Renal cortical epithelial cell (primary cell): ENCODE measurements at places on chromosomes 12 and 14.

GRCh38 chr12:49868952-49869815 is 26.3 kb upstream of the BCDIN3D start:
- peak; percentile 26 for DNase-seq

DNA sequence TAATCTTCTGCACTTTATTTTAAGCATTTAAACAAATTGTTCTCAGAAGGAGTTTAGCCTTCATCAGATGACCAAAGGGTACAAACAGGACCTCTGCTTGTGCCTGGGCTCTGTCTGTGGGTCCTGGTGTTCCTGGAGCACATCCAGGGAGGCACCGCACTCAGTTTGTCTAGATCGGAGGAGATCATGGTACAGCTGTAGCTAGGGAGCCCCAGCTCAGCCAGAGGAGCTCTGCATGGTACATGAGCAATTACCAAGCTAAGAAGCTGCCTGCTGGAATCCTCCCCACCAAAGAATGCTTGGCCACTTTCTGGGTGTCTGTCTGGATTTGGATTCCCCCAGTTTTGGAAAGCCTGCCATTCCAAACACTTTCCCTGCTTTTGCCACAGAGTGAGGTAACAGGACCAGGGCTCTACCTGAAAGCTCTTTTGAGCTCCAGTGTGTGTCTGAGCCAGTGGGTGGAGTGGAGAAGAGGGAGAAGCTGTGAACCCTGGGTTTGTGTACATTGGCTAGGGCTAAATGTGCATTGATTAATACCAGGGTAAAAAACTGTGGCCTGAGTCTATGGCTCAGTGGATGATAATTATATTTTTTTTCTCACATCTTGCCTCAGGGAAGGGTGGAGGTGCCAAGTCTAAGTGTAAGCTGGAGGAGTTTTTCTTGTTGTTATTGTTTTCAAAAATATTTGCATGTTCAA is 163.7 kb upstream of the IGF1 start:
- DNase-seq: no peak

DNA sequence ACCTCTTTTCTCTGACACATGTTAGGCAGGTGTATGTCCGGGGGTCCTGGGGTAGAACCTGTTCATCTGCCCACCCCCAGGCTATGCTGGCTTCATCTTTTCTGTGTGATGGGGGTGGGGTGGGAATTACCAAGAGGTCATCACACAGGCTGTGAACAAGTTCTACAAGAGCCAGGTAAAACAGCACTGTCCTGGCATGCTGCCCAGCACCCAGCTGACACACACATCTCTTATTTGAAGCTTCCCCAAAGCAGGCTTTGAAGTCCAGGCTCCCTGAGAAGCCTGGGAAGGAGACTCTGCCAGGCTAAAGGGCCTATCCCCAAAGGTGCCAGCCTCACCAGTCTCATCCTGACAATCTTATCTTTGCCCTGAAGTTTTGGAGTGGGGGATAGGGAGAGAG is 141.1 kb downstream of the ALG10 start:
- DNase-seq: no peak

- DNase-seq: no peak
These were observed 92.3 kb downstream of the TRAFD1 start for GRCh38 chr12:112217647-112218046.

DNA sequence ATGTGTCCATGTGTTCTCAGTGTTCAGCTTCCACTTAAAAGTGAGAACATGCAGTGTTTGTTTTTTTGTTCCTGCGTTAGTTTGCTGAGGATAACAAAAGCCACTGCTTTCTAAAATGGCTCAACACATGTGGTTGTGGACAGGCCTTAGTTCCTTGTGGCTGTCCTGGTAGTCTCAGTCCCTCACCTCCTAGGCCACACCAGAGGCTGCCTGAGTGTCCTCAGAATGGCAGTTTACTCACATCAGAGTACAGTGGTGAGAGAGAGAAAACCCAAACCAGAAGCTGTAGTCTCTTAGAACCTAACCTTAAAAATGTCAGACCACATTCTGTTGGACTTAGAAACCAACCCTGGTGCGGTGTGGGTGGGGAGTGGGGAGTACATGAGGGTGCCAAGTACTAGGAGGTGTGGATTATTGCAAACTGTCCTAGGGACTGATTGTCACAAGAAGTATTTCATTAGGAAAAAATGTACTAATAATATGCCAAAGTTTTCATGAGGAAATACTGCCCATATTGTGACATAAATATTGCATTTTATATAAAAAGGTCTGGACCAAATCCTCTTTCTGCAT is 30.4 kb downstream of the NPAS3 start:
- no peak for DNase-seq

- DNase-seq: no peak
These were observed 39.3 kb upstream of the RTRAF start for GRCh38 chr14:51950007-51950406.

GRCh38 chr12:96502477-96502876 is 13.1 kb downstream of the CFAP54 start:
- DNase-seq: peak; percentile 79

- no peak for DNase-seq
These were observed 109.0 kb downstream of the ESR2 start for GRCh38 chr14:64185184-64185583.

- no peak for DNase-seq
These were observed 46.9 kb upstream of the MDM1 start for GRCh38 chr12:68378872-68379606.

- DNase-seq: no peak
These were observed 194.5 kb upstream of the CDKN3 start for GRCh38 chr14:54202288-54202687.

DNA sequence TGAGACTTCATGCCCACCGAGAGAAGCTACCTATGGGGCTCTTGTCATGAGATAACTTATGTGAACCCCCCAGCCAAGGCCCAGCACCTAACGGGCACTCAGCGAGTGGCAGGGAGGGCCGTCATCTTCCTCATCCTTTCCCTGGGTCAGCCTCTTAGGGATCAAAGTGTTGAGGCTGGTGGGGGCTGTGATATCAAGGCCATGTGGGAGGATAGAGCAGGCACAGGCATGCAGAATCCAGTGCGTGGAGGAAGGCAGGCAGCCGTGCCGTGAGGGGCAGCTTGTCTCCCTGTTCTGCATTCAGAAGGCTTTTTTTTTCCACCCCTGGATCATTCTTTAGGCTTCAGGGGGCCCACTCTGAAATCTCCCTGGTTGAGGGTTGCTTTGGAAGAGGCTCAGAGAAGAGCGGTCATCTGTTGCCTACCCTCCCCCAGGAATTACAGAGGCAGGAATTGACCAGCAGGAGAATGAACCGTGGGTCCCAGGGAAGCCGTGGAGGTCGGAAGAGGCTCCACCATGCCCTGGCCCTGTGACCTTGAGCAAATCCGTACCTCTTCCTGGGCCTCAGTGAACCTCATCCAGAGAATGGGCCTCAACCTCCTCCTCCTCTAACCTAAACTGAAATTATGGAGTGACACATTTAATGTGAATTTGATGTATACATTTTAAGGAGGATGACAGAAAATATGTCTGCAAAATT is 62.8 kb downstream of the BEGAIN start:
- DNase-seq: no peak

DNA sequence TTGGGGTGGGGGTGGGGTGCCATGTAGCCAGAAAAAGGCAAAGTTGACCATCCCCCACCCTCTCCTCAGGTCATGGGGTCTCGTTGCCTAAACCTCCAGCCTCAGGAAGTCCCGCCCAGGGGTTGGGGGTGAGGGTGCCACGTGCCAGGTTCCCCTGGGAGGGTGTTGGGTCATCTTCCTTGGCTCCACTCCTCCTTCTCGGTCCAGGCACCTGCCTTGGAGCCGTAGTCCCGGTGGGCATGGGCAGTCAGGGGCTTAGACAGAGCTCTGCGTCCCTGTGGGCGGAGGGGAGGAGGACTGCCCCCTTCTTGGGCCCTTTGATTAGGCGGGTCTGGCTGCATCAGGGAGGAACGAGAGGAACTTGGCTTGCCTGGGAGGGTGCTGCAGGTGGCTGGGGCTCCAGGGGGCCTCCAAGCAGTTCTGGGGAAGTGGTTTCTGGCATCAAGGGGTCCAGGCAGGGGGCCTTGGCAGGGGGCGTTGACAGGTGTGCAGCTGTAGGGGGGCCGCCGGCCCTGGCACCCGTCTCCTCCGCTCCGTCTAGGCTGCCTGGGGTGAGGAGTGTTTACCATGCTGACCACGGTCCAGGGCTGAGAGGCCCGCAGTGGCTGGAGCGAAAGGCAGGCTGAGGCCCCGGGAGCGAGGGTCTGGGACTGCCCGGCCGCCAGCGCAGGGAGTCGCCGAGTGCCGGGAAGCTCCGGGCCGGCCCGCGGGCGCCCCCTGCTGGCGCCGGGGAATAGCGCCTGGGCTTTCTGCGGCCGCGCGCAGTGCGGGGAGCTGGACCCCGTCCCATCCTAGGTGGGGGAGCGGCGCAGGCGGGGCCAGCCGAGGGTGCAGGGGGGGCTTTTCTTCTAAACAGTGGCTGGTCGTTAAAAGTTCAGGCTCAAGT is 7.9 kb downstream of the SETD1B start:
- DNase-seq: no peak

DNA sequence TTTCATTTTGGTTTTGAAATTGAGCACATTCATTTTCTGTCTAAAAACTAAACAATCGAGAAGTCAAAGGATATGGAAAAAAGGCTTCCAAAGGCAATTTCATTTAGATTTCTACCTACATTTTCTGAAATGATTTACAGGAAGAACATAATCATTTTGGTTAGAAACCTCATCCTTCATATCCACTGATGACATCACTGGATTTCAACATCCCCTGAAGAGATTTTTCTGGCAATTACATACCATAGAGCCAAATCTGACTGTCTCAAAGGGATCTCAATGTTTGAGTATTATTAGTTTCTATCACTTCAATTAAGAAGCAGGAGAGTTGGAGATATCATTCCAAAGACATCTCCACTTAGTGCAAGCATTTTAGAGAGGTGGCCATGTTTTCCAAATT is 137.8 kb downstream of the TTC7B start:
- DNase-seq: no peak

- DNase-seq: no peak
These were observed 466.9 kb upstream of the STXBP6 start for GRCh38 chr14:25516838-25517237.

GRCh38 chr12:67415473-67415872 is 146.3 kb downstream of the CAND1 start:
- peak; percentile 72 for DNase-seq

- DNase-seq: no peak
These were observed 2.2 kb upstream of the DRAM1 start for GRCh38 chr12:101875162-101875561.

GRCh38 chr14:76829013-76829365 is 2.8 kb downstream of the LRRC74A start:
- no peak for DNase-seq

DNA sequence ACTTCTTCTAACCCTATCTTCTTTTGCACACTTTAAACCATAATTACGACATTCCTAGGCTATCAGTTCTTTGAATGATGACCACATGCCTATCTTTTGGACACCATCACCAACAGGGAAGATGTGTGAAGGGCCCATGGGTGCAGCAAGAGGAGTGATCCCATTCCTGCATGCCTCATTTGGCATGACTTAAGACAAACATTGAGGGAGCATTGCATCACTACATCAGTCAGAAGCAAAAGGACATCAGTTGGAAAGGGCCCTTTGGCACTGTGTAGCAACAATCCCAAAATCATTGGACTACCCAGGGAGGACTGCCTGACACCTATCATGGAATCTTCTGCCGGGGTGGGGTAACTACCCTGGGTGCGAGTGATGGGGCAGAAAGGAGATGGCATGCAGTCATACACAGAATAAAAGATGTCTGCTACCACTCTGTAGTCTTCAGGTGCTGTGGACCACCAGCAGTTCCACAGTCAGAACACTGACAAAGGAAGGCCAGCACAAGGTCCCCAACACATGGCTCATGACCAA is 10.7 kb upstream of the TMBIM6 start:
- peak; percentile 36 for DNase-seq

DNA sequence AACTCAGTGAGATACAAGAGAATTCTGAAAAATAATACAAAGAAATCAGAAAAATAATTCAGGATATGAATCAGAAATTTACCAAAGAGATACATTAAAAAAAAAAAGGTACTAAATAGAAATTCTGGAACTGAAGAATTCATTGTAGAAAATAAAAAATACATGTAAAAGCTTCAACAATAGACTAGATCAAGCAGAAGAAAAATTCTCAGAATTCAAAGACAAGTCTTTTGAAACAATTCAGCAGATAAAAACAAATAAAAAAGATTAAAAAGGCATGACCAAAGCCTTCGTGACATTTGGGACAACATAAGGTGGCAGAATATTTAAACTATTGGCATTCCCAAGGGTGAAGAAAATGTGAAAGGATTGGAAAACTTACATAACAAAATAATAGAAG is 133.1 kb upstream of the CNOT2 start:
- no peak for DNase-seq

DNA sequence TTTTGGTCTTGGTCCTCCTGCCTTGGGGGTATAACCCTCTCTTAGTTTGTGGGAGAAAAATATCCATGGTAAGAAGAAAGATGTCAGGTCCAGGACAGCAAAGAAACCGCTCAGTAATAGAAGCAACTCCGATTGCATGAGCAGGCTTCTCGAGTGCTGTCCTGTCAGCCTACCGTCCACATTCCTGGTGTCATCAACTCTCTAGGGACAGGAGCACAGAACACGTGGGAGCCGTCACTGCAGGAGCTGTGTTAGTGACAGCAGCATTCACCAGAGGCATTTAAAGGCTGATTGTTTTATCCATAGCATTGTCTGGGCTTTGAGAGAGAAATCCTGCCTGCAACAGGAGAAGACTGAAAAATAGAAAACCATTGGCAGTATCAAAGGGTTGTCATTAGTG is 244.2 kb downstream of the CACNA1C start:
- DNase-seq: no peak

- DNase-seq: peak; percentile 87
These were observed 4.6 kb downstream of the PKP2 start for GRCh38 chr12:32891956-32892355.

DNA sequence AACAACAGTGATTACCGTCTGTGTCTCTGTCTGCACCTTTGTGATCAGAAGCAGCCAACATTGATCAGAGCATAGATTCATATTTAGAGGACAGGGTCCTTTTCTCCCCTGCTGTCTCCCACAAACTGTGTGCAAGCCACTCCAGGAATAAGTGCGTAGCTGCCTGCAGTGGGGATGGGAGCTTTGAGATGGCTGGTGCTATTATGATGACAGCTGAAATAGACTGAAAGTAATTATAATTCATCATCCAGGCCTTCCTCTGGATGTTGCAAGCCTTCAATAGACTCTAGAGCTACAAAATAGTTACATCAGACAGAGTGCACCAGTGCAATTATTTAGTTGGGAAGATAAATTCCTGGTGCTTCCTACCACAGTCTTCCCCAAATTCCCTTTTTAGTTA is 68.1 kb downstream of the BORCS5 start:
- DNase-seq: no peak

DNA sequence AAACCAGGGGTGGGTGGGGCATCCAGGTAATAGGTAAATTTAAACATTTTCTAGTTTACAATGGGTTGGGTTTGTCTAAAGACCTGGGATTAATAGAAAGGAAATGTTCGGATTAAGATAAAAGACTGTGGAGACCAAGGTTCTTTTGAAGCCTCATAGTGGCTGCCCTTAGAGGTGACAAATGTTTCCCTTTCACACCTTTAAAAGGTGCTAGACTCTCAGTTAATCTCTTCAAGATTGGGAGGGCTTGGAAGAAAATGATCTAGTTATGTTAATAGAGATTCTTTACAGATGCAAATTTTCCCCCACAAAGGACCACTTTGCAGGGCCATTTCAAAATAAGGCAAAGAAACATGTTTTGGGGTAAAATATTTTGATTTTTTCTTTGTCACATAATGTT is 39.0 kb downstream of the TMTC2 start:
- no peak for DNase-seq
